Fibroblast of skin of right biceps (primary cell): ENCODE measurements at places on chromosomes 5 and 9.
A peak's percentile ranks its signal among the peaks of the same experiment; 100 is the strongest.

DNA sequence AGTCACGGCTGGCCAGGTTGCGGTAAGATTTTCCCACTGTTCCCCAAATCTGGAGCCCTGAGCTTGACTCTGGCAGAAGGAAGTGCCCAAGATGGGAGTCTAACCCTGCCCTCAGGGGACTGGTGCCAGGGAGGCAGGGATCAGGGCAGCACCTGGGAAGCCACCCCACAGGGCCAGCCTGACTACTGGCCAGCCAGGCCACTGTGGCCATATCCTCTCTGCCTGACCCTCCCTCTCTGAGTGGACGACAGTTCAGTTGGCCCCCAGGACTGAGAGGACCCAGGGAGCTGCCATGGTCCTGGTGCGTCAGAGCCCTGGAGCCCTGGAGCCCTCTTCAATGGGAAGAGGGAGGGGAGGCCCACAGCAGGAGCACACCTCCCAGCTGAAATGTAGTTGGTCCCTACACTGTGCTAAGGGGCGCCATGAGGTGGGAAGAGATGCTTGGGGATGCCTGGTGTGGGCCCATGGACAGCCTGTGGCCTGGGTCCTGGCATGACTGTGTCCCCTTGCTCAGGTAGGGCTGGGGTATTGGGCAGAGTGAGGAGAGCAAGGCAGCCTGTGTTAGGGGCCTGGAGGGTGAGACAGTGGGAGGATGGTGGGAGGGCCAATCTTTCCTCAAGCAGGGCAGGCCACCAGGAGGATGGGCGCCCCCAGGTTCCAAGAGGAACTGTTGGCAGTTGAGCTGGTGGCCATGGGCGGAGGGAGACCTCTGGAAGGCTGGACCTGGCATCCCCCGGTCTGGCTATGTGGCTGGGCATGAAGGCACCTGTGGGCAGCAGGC is 81.1 kb downstream of the PHF2 start:
- DNase-seq: no peak

DNA sequence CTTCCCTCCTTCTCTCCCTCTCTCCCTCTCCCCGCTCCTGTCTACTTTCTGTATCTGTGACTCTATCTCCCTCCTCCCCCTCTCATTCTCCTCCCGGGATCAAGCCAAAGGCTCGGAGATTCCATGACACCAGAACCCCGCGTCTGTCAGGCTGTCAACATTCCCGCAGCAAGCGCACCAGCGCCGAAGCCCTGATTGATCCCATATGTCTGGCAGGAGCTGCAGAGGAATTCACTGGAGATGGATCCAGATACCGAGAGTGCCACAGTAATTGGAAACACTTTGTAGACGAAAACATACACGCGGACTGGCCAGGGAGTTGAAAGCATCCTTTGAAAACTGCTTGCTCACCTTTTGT is 300 bp upstream of the SVEP1 start:
- DNase-seq: peak; percentile 95

DNA sequence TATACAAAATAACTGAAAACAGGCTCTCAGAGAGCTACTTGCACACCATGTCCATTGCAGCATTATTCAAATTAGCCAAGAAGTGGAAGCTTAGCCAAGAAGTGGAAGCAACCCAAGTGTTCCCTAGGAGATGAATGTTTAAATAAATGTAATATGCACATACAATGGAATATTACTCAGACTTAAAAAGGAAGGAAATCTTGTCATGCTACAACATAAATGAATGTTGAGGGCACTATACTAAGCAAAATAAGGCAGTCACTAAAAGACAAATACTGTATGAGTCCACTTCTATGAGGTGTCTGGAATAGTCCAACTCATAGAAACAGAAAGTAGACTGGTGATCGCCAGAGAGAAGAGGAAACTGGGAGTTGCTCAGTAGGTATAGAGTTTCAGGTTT is 438.1 kb downstream of the MAT2B start:
- DNase-seq: peak; percentile 31

DNA sequence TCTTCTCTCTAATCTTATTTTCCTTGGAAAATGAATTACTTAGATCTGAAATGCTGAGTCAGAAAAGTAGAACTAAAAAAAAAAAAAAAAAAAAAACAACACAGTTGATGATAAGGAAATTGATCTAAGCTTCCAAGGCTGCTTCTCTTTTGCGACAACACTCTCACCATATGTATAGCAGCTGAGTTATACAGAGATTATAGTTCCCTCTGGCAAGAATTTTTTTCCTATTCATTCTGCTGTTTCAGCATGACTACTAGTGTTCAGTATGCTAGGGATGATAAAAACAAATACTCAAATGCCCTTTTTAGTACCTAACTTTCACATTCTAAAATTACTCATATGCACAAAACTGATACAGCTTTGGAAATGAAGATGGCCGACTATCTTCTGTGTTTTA is 267.3 kb downstream of the MLLT3 start:
- DNase-seq: peak; percentile 90

GRCh38 chr5:17880869-17881268 is 246.6 kb downstream of the TAF11L14 start:
- no peak for DNase-seq

DNA sequence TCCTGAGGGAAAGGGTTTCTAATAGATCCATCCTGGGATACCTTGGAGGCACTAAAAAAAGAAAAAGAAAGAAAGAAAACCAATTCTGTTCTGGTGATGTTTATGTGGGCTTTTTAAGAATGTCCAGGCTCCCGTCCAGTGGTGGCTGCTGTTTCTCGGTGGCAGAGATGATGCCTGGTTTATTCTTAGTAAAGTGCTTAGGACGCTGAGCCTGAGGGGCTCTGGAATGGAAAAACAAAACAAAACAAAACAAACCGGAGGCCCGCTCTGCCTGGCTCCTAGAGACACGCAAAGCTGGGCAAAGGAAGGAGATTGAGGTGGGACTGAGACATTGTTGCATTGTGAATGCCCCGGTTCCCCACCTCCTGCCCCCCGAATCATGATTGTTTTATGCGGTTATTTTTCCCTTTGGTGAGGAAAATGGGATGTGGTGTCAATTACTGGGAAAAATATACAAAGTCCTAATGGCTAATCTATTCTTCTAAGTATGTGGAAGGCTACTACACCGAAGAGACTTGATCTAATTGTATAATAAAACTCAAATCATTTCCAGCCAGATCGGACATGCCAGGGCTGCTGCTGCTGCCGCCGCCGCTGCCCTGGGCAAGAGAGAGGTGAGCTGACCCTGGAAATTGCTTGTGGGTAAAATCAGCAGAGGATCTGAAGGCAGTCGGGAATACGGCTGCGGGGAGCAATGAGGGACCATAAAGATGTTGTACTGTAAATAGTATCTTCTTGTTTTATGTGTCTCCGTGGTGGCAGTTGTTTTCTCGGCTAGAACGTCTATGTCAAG is 644.9 kb downstream of the CCDC171 start:
- DNase-seq: no peak

- no peak for DNase-seq
Observed at GRCh38 chr5:58786711-58787303, 203.9 kb downstream of the RAB3C start.

DNA sequence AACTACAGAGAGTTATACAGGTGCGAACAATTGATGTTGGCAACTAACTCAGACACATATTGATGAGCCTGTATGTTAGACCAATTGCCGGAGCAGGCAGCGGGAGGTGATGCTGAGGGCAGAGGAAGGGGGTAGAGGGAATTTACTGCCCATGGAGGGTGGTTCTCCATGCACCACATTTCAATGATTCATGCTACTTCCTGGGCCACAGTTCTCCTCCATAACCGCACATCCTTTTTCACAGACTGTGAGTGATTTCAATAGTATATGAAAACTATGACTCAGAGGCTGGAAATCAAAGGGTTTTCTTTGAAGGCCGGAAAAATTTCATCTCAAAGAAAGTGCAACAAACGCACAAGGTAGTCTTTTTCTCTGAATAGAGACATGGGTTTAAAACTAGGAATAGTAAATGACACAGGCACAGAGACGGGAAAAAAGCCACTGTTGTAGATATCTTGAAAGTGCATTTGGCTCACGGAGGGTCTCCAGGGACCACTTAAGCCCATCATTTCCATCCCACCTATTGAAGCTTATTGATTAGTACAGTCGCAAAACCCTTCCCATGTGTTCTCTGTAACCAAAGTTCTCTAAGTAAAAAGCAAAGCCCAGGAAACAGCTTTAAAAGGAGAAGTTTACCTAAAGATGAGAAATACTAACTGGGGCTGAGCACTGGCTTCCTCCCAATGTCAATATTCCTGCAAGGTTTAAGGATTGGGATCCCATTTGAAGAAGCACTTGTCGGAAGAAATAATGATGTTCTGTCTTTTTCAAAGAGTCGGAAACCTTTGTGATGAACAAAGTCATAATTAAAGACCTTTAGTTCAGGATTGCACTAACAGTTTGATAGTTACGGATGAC is 28.0 kb upstream of the ADAM19 start:
- DNase-seq: peak; percentile 93

DNA sequence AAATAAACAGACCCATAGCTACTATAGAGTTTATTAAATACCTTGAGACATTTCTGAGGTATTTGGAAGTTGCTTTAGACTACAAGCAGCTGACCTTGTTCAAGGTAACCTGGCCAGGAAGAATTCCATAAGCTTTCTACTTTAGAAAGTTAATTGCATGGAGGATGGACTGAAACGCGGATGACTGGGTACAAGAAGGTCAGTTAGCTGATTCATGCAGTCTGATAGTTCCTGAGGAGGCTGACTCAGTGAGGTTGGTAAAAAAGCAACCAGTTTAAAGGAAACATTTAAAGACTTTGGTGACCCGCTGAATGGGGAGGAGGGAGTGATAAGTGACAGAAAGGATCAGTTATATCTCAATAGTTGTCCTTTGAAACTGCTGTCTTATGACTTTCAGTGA is 670.1 kb upstream of the CDH9 start:
- DNase-seq: peak; percentile 55

- no peak for DNase-seq
Observed at GRCh38 chr5:111063709-111064322, 7.7 kb upstream of the TSLP start.

- no peak for DNase-seq
Observed at GRCh38 chr9:97980918-97981845, 2.0 kb upstream of the ANP32B start.

DNA sequence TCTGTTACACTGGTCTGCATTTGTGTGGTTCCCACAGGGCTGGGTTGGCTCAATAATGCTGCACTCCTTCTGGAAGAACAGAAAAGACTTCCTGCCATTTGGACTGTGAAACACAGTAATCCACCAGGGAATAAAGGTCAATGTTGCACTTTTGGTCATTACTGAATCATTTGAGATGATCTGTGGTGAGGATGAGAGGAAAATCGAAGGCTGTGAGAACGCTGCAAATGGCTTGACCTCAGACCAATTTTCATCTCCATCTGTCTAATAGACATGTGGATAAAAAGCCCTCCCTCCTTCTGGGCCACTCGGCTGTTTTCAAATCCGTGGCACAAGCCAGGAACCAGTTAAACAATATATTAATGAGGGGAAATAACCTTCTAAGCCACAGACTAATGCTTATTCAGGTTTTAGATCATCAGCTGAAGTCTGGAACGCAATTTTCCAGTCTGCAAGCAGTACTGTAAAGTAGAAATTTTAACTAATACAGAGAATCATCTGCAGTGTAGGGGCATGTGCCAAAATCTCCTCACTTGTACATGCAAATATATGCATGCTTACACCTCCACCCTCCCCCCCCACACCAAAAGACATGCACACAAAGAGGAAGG is 20.2 kb downstream of the TLE1 start:
- DNase-seq: no peak

GRCh38 chr9:24035816-24036215 is 209.8 kb upstream of the ELAVL2 start:
- DNase-seq: no peak

GRCh38 chr9:121305269-121305994 is 37.5 kb downstream of the GSN start:
- DNase-seq: no peak

DNA sequence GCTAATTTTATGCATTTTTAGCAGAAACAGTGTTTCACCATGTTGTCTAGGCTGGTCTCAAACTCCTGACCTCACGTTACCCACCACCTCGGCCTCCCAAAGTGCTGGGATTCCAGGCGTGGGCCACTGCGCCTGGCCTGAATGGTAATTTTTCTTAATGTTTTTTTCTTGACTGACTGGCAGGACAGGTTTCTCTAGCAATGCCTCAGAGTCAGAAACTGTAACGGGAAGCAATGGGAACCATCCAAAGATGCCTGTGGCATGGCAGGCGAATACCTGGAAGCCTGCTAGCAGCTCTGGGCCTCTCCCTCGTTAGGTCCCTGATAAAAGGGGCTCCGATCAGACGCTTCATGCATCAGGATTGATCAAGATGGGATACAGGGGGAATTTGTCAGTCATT is 639.2 kb downstream of the NR2F1-AS1 start:
- no peak for DNase-seq

GRCh38 chr5:169442913-169443784 is 140.4 kb upstream of the SPDL1 start:
- no peak for DNase-seq

- no peak for DNase-seq
Observed at GRCh38 chr5:87598460-87598859, 185.7 kb upstream of the CCNH start.

GRCh38 chr5:120769312-120769872 is 305.3 kb downstream of the PRR16 start:
- DNase-seq: peak; percentile 92

DNA sequence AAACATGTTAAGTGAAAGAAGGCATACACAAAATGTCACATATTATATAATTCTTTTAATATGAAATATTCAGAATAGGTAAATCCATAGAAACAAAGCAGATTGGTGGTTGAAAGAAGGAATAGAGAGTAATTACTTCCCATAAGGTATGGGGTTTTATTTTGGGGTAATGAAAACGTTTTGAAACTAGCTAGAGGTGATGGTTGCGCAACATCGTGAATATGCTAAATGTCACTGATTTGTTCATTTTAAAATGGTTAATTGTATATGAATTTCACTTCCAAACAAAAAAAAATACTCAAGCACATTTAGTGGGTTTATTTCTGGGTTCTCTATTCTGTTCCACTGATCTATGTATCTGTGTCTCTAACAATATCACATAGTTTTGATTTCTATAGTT is 12.0 kb upstream of the FSTL4 start:
- no peak for DNase-seq

- no peak for DNase-seq
Observed at GRCh38 chr9:13750639-13751038, 471.1 kb upstream of the MPDZ start.

GRCh38 chr5:102858808-102859207 is 103.7 kb downstream of the PAM start:
- DNase-seq: peak; percentile 75
